Activated naive CD4-positive, alpha-beta T cell treated with anti-CD3 and anti-CD28 coated beads for 36 hours (primary cell): ENCODE measurements at places on chromosomes 3 and 15. TPM values are rescaled to one million over a fixed set of nuclear protein-coding genes. Genes with fewer than 3 reads are reported as not detected.

DNA sequence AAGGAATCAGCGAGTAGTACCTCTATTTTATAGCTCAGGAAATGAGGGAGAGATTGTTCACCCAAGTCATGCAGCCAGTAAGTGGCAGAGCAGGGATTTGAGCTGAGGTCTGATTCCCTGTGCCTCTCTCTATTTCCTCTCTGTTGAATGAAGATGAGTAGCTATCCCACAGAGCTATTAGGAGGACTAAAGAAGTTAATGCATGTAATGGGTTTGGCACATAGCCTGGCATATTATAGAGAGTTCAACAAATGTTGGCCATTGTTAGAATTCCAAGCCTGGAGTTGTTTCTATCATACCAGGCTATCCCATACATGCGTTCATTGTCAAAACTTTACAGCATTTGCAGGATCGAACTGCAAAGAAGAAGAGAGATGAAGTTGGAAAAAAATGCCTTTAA, 21.8 kb upstream of the KLHL6 start:
- DNase-seq, result no peak

DNA sequence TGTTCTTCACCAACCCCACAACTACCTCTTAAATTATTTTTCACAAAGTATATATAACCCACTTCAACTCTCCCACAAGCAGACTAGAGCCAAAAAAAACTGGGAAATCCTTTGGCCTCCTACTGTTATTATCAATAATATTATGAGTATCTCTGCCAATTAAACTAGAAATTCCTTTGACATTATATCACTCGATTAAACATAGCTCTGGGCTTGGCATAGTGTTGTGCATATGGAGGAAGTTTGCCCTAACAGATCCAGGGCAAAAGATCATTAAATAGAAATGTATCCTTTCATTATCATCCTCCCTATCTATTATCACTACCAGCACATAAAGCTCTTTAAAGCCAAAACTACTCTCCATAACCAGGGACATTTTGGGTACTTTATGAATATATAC, 74.9 kb downstream of the OSBPL10 start:
- no peak for DNase-seq

- no peak for DNase-seq
These were observed 3.6 kb downstream of the OXSR1 start for GRCh38 chr3:38169027-38169317.

DNA sequence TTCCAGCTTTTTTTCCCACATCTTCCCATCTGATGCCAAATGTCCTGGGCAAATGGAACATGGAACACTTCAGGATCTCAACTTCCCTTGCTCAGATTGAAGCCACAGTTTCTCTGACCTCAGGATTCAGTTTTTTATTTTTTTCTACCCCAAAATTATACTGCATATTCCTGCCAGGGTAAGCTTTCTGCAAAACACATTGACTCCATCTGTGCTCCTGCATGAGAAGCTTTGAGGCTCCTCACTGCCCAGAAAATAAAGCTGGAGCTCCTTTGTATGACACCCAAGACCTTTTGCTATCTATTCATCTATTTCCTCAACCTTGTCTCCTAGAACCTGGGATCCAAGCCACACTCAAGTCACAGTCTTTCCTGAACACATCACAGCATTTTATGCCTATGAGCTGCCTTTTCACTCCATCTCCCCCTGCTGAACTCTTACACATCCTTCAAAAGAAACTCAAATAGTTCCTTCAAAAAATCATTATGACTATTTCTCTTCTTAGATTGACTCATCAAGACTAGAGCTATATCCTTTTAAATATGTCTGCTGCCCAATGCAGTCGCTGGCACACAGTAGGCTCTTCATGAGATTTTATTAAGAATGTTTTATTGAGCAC, 57.4 kb upstream of the PSMD6 start:
- DNase-seq, result no peak

GRCh38 chr3:38985581-38985980, 66.2 kb downstream of the SCN11A start:
- DNase-seq, result no peak

GRCh38 chr3:25471081-25471768, 43.2 kb downstream of the RARB start:
- DNase-seq, result no peak

GRCh38 chr3:45435961-45436360, 47.6 kb downstream of the LARS2 start:
- no peak for DNase-seq

- DNase-seq, result no peak
These were observed 11.0 kb downstream of the LIMD1 start for GRCh38 chr3:45605534-45605933.

- peak; percentile 69 for DNase-seq
These were observed 17.8 kb upstream of the ATP13A4 start for GRCh38 chr3:193572426-193572908.

DNA sequence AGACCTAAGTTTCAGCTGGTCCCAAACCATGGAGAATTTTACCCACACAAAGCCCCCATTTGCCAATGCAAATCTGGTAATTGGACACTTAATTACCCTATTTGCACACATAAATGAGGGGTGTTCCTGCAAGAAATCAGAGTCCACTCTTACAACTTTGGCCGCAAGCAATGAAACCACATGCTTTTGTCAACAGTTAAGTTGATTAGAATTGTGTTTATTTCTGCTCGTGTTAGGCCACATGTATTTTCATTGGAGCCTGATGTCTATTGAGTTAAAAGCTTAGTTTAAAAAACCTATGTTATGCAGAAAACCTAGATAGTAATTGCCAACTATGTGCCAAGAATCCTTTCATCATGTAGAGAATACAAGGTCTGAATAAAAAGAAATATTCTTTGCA, 153.8 kb upstream of the CMC1 start:
- DNase-seq, result no peak

DNA sequence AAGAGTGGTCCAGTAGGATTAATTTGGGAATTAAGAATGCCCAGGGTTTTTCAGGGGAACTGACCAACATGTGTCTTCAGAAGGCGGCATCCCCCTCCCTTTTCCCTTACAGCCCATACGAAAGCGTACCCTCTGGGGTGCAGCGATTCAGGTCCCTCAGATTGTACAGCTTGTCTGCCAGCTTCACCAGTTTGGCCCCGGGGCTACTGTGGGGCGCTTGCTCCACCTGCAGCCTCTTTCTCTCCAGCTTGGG, 848 bp downstream of the HDDC3 start:
- no peak for DNase-seq

- DNase-seq, result no peak
These were observed 5.3 kb upstream of the CRABP1 start for GRCh38 chr15:78334845-78335244.

- peak; percentile 27 for DNase-seq
These were observed 2.6 kb downstream of the ARID3B start for GRCh38 chr15:74543583-74543982.

DNA sequence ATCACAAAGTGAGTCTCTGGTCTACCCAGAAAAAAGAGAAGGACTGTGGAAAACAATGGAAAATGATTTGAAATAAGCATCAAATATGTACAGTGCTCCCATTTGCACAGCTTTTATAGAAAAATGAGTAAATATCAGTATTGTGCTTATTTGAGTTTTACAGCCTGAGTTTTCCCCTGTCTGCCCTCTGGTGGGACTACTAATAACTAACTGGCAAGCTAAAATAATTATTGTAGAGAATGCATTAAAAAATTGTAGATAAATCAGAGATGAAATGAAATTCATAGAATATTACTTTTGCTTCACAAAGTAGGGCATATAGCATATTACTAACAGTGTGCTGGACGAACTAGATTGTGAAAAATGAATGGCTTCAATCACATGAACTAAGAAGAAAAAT, 287.1 kb downstream of the NAALADL2 start:
- DNase-seq, result no peak

DNA sequence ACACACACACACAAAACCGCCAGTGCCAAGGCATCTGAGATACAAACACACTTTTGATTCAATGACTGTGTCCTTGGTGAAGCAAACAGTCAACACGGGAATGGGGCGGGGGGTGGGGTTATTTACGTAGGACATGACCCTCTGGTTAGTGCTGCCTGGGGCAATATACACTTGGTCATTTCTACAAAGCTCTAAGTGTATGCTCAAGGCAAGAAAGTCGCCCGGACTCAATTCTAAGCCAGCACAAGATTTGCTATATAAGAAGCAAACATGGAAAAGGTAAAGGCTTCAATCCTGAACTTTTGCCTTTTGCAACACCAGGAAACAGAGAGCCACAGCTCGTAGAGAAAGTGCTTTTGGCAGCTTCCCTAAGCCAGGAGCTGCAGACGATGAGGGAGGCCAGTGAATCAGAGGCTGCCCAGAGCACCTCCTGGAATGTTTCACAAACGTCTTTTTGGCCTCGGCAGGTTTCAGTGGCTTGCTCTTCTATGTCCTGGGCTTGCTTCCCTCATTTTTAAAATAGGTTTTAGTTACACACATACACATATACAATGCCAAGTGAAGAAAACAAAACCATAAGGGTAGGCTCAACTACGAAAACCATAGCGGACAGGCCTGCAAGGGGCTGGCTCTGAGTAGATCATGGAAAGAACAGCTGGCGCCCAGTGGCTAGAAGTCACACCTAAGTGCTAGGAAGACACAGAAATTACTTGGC, 73.6 kb downstream of the TM4SF4 start:
- DNase-seq, result no peak

- DNase-seq, result no peak
These were observed 259.5 kb upstream of the GRM7 start for GRCh38 chr3:6601374-6601773.

DNA sequence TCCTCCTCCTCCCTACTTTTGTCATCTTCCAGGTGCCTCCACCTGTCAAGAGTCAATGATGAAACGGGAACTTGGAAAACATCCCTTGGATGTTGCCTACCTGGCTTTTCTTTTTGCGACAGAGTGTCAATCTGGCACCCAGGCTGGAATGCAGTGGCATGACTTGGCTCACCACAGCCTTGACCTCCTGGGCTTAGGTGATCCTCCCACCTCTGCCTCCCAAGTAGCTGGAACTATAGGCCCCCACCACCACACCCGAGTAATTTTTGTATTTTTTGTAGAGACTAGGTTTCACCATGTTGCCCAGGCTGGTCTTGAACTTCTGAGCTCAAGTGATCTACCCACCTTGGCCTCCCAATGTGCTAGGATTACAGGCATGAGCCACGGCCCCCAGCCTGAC, 42.8 kb downstream of the GPR160 start:
- no peak for DNase-seq

- DNase-seq, result no peak
These were observed 123.9 kb downstream of the RAB11A start for GRCh38 chr15:65993236-65993635.

GRCh38 chr3:18766974-18767373, 341.8 kb upstream of the SATB1 start:
- no peak for DNase-seq

- DNase-seq, result peak; percentile 32
These were observed 3.4 kb downstream of the TMEM212 start for GRCh38 chr3:171846597-171846996.

- DNase-seq, result no peak
These were observed 110.8 kb upstream of the NDN start for GRCh38 chr15:23797747-23798446.

- DNase-seq, result no peak
These were observed 390.5 kb downstream of the DIPK2A start for GRCh38 chr3:144362126-144362525.

- no peak for DNase-seq
These were observed 49.4 kb downstream of the GTF2E1 start for GRCh38 chr3:120791913-120792312.

DNA sequence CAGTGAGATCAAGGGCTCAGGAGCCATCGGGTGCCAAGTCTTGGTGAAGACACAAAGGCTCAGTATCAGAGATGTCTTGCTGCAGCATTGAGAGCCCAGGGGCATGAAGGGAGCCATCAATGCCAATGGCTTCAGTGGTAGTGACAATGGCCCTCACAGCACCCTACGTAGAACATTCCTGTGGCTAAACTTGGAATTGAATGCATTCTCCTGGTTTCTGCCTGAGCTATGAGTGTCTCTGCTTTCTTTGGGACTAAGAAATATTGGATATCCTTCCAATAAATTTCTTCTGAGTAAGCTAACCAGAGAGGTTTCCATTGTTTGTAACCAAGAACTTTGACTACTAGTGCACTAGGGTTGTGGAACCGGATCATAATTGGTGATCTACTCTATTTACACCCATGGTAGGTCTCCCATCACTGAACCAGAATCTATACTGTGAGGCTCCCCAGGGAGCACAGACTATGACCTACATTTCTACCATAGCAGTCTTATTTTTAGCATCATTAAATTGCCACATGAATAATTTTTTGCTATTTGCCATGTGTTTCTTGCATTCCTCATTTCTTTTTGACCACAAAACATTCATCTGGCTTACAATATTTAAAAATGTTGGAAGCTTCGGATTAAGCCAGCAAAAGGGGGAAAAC, 31.6 kb upstream of the PDZRN3 start:
- no peak for DNase-seq

DNA sequence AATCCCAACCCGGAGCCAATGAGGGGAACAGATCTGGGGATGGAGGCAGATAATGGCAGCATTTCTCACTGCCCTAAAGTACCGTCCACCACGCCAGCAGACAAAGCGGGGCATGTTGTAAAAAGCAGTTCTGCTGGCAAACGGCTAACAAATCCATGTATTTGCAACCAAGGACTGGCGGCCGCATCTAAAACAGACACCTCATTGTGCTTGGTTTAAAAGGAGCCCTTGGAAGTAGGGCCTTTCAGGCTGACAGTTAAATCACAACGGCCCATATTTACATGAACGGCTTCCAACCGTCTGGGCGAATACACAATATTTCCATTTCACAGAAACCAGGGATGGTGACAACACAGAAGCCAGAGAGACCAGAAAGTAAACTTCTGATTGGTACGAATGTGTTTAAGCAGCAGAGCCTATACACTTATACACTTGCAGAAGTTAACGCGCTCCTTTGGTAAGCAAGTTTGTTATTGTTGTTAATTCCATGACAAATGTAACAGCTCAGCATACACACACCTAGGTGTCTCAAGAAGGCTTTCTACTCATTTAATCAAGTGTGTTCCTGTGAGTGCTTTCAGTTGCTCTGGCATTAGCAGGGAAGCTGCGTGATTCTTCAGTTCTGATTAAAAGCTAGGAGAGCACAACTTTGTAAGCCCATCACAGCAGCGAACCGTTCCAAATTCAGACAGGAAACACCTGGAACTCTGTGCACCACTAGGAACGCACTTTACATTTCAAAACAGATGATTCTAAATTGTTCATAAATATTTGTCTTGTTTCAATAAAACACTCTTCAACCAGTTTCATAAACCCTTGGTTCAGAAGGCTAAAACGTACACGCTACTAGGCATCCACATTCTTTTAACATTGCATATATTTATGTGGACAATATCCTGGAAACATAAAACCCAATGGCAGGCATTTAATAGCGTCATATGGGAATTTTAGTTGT, 112.9 kb downstream of the PDZRN3 start:
- no peak for DNase-seq

- no peak for DNase-seq
These were observed 60.5 kb downstream of the MEGF11 start for GRCh38 chr15:66193066-66193465.

Gene DUOX2
- not detected for total RNA-seq

Gene CMC1
- 27.6 TPM for total RNA-seq

Gene TRAK1
- total RNA-seq, result 18.3 TPM

Gene PRSS50
- not detected for total RNA-seq

Gene LRRC2
- total RNA-seq, result not detected

Gene RTP4
- 0.43 TPM for total RNA-seq

Gene DAG1
- 6.9 TPM for total RNA-seq

Gene MKRN2OS
- not detected for total RNA-seq

Gene SLC9A9
- total RNA-seq, result 0.49 TPM

Gene PAK6
- not detected for total RNA-seq

Gene TMEM212
- not detected for total RNA-seq

Gene ADGRG7
- not detected for total RNA-seq

Gene P2RY13
- total RNA-seq, result not detected

Gene EPHA6
- total RNA-seq, result not detected

Gene MESP2
- total RNA-seq, result not detected

Gene GOLGA8H
- total RNA-seq, result not detected

Gene MYL3
- not detected for total RNA-seq

Gene LRRC31
- not detected for total RNA-seq

Gene PRR20G
- not detected for total RNA-seq
